ENCODE measurements at places on chromosomes 2 and 18.

DNA sequence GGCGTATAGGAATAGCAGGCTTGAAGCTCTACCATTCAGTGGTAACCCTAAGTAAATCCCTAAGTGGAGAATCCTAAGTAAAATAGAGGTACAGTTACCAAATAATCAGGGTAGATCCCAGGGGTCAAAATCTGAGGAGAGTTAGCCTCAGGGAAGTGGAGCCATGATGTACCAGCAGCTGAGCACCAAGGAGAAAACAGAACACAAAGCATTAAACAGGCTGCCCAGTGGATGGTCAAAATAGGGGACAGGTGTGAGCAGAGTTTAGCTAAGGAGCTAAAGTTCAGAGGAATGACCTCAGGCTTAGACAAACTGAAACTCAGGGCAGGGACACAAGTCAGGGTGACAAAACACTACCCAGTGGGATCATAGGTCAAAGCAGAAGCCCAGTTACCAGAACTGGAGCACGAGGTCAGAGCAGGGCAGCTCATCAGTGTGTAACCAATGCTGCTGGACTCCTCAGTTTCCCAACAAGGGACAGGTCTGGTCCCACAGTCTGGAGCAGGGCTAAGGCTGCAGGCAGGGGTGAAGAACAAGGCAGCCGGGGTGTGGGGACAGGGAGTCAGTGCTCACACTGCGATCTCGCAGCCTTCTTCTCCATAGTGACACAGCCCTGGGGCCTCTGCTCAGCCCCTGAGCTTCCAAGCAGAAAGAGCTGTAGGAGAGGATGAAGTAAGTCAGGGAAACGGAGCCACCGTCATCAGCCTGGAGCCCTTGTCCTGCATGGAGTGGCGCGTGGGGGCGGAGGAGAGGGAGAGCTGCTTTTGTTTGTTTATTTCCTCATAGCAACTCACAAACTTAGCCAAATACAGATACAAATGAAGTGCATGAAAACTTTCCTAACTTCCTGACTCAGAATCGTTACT is 264.0 kb downstream of the MREG start:
- no peak for DNase-seq

- DNase-seq, result peak; percentile 62
Measured at GRCh38 chr2:8872821-8873432, 35.5 kb upstream of the KIDINS220 start.

DNA sequence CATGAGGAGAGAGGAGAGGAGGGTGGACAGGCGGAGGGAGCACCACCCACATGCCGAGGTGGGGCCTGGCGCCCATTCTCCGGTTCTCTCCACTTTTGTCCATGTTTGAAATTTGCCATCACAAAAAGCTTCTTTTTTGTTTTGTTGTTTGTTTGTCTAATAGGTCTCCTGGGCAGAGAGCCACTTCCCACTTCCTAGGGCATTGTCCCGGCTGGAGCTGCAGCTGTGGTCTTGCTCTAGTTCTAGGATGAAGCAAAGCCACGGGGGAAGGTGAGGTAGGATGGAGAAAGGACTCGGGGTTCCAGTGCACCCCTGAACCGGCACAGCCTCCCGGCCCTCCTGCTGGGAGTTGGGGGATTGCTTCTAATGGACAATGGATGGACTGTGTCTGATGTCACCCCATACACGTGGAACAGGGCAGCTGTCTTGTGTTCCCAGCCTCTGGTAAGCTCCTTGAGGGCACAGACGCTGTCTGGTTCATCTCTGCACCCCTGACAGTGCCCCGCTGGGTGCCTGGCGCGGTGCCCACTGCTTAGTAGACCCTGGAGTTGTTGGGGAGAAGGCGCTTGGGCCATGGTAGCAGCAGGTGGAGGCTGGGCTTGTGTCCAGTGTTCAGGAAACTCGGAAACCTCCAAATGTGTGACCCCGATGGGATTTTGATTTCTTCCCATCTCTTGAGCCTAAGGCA is 278.4 kb downstream of the NDUFA10 start:
- no peak for DNase-seq

DNA sequence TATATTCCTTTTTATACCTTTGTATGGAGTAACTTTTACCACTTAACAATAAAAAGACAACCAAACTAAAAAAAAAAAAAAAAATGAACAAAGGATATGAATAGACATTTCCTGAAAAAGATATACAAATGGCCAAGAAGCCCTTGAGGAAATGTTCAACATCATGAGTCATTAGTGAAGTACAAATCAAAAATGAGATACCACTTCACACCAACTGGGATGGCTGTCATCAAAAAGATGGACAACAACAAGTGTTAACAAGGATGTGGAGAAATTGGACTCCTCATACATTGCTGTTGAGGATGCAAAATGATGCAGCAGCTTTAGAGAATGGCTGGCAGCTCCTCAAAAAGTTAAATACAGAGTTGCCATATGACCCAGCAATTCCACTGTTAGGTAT is 22.6 kb upstream of the SCYGR2 start:
- no peak for DNase-seq

DNA sequence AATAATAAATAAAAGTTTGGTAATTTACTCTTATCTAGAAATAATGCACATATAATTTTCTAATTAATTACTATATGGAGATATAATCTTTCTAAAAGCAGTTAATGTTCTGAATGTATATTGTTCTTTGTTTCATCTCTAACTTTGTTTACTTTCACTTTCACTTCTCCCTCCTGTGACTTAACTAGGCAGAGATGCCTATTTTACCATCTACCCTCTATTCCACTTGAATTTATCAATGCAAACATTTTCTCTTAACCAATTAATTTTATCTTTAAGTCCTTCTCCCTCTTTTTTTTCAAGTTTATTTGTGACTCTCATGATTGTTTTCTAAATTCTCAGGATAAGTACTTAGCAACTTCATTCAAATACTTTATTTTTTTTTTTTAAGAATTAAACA is 55.1 kb upstream of the IL1RL1 start:
- DNase-seq, result no peak

DNA sequence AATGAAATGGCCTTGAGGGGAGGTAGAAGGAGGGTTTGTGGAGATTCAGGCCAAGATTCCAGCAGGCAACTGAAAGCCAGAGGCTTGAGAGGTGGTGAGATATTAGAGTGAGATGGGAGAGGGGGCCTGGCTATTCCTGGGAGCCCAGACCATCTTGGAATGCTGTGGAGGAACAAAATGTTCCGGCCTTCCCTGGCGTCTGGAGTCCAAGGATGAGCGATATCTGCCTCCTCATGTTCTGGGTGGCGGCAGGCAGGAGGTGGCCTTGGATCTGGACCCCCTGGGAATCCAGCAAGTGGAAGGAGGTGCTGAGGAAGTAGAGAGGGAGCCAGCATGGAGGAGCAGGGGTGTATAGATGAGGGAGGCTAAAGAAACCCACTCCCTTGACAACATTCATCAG is 335.9 kb downstream of the CYP26B1 start:
- no peak for DNase-seq

DNA sequence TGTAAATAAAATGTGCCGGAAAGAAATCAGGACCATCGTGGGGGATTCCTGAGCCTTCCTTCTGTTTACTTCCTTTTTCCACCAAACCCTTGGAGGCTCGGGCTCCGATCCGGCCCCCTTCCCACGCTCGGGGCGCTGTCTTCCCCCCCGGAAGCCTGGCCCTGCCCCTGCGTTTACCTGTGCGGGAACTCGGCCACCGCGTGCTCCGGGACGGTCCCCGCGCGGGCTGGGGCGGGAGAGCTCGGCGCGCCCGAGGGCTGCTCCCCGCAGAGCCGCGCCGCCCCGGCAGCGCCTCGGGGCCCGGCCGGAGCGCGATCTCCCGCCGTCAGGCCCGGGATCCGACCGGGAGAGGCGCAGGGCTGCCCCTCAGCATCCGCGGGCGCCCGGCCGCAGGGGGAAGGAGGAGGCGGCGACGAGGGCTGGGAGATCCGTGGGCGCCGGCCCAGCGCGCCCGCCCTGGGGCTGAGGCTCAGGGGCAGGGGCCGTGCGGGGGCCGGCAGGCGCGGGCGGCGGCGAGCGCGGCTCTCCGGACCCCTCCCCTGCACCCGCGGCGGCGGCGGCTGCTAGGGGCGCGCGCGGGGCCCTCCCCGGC is 435 bp downstream of the ADCY3 start:
- DNase-seq, result no peak

GRCh38 chr2:3787768-3788167 is 84.4 kb downstream of the DCDC2C start:
- DNase-seq, result no peak

DNA sequence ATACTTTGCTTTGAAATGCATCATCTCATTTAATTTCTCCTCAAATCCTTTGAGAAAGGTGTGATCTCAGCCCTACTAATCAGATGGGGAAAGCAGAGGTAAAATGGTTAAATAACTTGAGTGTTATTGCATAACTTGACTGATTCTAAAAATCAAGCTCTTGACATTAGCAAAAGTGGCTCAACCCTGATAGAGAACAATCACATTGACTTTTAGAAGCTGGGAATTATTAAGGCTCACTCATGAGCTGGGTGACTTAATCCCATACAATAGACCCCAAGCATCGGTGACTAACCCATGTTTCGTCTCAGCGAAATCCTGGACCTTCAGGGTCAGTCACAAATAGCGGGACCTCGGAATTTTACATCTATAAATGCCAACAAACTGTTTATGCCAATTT is 378.9 kb downstream of the NBAS start:
- no peak for DNase-seq

DNA sequence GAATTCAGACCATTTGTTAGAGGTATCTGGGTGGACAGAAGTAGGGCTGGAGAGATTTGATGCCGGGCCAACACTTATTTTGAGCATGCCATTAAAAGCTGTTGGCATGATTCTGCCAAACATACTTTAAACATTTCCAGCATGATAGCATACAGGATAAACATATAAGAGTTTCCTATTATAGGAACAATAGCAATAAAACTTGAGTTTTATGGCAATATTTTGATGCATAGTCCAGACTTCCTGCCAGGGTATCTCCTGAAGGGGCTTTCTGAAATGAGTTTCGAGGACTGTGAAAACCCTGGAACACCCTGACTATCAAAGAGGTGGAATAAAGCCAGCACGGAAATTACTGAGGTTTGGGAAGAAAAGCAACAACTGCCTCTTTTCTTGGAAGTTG is 1398.0 kb upstream of the NXPH2 start:
- no peak for DNase-seq

GRCh38 chr2:101140237-101140636 is 10.9 kb downstream of the TBC1D8 start:
- DNase-seq, result no peak

DNA sequence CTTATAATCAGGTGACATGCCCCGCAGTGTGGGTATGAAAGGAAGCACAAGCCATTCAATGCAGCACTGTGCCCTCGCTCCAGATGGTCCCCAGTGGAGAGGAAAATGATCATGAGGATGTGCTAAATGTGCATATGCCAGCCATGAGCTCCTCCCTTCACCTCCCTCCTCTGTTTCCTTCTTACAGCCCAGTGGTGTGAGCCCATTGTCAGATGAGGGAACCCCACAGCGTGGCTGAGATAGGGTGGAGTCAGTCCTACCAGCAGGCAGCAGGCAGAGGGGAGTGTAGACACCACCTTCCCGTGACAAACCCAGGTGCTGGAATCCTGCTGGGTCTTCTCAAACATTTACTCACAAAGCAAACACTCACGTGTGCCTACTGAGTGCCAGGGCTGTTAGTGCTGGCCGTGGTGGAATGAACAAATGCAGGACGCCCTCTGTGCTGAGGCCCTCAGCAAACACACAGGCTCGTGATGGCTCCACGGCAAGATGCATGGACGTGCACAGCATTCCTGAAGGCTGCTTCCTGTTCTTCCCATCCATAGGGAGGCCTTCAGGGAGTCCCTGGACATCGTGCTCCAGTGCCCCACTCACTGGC is 181.7 kb upstream of the TPO start:
- no peak for DNase-seq

DNA sequence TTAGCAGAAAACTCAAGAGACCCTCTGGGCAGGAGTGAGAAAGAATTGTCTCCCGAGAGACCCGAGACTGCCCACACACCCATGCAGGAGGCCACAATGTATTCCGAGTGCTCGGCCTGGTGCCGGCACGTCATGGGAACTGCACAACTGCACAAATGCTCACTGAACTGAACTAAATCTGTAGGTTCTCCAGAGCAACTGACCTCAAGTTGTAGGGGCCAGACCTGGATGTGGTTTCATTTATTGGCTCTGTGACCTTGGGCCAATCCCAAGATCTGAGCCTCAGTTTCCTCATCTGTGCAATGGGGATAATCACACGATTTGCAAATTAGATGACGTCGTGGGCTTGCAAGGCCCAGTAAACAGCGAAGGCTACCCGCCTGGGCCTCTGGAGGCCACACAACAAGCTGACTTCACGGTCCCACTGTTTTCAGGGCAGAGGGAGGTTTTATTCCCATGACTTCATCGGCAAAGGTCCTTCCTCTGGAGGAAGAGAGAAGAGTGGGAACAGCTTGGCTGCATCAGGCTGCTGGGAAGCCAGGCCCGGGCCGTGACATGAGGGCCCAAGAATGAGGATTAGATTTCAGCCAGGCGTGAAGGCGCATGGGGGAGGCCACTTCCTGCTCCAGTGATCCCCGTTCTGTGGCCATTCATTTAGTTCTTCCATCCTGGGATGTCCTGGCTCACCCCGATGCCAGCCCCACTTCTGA is 3.6 kb upstream of the ERFE start:
- peak; percentile 60 for DNase-seq
